ENCODE measurements at places on chromosomes 6 and 20.

DNA sequence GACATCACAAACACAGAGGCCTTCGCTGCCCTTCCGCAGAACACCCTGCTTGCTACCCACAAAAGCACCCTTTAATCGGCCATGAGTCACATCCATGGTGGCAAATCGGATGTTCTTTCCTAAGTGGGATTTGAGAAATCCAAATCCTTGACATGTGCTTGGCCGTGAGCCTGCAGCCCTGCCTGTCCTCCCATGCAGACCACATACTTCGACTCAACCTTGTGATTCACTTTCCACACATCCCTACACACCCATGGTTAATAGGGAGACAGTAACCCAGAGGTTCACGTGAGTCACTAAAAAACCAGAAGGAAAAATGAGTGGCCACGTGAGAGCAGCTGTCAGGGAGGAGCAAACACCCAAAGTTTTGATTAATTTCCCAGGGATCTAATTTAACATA lies 19.4 kb downstream of the RAMACL start:
- DNase-seq, result no peak

DNA sequence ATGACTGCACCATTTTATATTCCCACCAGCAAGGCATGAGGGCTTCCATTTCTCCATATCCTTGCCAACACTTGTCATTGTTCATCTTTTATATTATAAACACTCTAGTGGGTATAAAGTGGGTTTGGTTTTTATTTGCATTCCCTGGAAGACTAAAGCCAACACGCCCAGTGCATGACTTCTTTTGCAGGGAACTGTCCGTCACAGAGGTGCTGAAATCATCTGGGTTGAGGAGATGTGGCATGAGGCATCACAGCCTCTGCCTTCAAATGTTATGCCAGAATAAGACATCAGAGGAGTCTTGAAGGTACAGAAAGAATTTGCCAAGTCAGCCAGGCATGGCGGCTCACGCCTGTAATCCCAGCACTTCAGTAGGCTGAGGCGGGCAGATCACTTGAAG lies 29.9 kb upstream of the FAM210B start:
- no peak for DNase-seq

DNA sequence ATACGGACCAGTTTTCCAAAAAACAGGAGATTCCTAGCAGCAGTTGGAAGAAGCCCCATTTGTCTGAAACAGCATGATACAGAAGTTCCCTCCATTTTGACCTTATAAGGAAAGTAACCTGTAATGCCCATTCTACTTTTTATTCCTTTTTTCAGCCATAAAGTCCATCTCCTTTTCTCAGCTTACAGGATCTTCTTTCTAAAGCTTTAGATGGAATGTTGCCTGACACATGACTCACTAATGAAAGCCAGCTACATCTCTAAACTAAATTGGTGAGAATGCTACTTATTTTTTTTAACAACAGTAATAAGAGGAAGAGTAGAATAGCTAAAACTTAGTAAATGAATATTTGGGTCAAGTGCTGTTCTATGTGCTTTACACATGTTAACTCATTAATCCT lies 234.1 kb downstream of the CDH26 start:
- no peak for DNase-seq

DNA sequence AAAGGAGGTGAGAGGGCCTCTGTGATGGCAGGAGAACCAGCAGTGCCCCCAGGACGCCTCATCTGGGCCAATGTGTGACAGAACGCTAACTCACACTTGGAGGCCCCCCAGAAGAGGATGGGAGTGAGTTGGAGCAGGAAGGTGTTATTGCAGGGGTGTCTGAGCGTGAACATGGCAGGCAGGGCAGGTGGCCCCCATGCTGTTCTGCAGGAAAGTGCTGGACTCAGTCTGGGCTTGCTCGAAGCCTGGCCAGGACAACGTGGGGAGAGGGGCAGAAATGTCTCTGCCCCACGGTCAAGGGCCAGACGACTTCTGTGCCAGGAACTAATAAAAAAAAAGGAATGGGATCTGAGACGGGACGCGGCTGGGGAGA lies 931 bp upstream of the EBF4 start:
- DNase-seq, result no peak

GRCh38 chr6:167860550-167861226 lies 34.0 kb downstream of the AFDN start:
- no peak for DNase-seq

DNA sequence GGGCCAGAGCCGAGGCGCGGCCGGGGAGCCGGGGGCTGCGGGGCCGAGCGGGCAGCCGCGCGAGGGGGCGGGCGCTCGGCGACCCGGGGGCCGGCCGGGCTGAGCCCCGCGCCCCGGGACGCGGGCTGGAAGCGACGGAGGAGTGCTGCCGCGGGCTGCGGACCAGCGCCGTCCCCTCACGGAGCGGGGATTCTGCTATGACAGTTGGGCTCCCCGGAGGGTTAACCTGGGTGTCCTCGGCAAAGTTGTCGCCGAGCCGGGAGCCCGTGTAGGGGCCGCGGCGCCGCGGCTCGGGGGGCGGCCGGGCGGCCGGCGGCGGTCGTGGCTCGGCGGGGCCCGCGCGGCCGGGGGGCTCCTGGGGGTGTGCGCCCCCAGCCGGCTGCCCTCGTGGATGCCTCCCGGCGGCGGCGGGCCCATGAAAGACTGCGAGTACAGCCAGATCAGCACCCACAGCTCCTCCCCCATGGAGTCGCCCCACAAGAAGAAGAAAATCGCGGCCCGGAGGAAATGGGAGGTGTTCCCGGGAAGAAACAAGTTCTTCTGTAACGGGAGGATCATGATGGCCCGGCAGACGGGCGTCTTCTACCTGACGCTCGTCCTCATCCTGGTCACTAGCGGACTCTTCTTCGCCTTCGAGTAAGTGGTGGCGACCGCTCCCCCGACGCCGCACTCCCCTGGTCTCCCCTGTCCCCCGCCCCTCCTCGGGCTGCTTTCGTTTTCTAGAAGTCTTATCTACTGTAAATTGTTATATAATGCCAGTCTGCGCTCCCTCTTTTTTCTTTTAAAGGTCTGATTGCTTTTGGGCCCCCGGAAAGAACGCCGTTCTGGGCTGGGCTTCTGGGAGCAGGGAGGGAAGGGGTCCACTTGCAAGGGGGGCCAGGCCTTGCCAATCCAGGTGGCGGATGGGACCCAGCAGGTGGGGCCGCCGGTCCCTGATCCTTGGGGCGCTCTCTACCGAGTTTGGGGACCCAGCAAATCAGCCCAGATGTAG lies 936 bp downstream of the ZDHHC14 start:
- DNase-seq, result peak; percentile 50

- no peak for DNase-seq
Observed at GRCh38 chr20:58497076-58497641, 18.0 kb downstream of the APCDD1L start.
